ENCODE measurements at places on chromosomes 3 and 15. TPM values are rescaled to one million over a fixed set of nuclear protein-coding genes. Genes with fewer than 3 reads are reported as not detected.

The GOLGA8N gene
- polyA plus RNA-seq = 3.2 TPM

The GABRG3 gene
- polyA plus RNA-seq = not detected

- no peak for DNase-seq
These were observed 97.2 kb upstream of the FLNB start for GRCh38 chr3:57910990-57911389.

DNA sequence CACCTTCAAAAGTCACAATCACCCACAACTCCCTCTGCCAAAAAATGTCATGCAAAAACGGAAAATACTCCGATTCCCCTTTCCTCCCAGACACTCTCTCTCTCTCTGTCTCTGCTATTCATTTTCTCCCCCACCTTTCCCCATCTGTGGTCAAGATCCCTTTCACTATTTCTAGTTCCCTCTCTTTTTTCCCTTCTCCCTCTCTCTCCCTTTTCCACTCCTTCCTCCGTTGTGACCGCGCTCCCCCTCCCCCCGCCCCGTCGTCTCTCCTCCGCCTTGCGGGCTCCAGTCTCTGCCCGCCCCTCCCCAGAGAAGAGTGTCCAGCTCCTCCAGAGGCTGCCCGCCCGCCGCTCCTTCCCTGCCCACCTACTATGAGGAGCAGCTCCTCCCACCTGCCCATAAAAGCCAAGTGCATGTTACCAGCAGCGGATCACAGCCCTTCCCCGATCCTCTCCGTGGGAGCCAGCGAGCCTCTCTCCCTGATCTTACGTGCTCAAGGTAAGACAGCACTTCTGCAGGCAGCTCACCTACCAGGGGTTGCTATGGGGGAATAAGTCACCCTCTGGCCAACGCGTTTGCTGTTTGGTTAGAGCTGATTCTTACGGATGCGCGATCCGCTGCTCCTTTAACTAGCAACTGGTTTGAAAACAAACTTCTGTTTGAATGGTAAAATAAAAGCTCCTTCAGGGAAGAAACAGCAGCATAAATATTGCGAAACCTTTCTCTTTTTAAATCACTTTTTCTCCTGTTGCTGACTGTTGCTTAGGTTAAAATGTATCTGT is at the start of gene COL8A1:
COL8A1 (plus strand) TSS at position 428 of the 782 bp plus-strand sequence. CDS start 152,089 bp downstream, outside the sequence.
- DNase-seq = peak; percentile 47

- no peak for DNase-seq
These were observed 5.4 kb downstream of the ISL2 start for GRCh38 chr15:76342058-76342381.

- DNase-seq = no peak
These were observed 15.6 kb upstream of the GYG1 start for GRCh38 chr3:148975696-148976095.

GRCh38 chr3:62184559-62184958 is 188.8 kb downstream of the FEZF2 start:
- DNase-seq = no peak

DNA sequence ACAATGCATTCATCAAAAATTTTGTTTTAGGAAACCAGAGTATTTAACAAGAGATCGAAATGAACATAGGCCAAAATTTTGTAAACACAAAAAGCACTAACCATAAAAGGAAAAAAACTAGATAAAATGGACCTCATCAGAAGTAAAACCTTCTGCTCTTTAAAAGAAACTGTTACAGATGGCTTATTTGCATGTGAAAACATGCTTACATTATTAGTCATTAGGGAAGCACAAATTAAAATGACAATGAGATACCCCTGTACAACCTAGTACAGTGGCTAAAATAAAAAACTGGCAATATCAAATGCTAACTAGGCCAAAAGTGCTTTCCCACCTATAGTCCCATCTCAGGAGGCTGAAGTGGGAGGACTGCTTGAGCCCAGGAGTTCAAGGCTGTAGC is 19.3 kb downstream of the UBR1 start:
- DNase-seq = no peak

DNA sequence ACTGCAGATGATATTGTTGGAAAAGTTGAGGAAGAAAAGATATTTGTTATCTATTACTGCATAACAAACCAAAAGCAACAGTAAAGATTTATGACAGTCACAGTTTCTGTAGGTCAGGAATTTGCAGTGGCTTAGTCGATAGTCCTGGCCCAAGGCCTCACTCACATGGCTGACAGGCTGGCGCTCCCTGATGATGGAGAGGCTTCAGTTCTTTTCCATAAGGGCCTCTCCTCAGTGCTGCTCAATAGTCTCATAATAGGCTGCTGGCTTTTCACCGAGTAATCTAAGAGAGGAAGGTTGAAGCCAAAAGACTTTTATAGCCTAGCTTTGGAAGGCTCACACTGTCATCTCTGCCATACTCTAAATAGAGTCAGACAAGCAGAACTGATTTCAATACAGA is 17.7 kb downstream of the IREB2 start:
- DNase-seq = no peak

DNA sequence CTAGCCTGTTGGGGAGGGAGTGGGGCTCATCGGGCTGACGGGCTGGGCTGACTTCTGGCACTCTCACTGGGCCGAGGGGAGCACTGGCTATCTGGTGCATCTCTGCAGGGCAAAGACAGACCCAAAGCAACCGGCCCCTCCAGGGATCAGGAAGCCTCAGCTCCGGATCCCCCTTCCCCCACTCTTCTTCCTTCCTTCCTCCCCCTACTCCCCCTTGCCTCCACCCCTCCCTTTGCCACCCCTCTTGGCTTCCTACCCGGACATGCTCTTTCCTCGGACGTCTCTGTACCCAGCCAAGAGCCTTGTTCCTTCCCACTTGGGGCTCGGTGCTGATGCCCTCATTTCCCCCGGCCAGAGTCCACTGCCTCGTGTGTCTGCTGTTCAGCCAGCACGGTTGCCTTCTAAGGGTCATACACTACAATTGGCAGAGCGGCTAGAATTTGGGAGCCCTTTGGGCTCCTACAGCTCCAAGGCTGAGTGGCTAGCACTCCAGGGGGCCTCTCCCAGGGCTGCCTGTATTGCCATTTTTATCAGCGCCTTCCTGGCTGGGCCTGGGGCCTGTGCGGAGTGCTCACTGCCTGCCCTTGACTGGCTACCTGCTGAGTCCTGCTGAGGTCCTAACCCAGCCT is 10.9 kb downstream of the SEMA3F start:
- DNase-seq = no peak

DNA sequence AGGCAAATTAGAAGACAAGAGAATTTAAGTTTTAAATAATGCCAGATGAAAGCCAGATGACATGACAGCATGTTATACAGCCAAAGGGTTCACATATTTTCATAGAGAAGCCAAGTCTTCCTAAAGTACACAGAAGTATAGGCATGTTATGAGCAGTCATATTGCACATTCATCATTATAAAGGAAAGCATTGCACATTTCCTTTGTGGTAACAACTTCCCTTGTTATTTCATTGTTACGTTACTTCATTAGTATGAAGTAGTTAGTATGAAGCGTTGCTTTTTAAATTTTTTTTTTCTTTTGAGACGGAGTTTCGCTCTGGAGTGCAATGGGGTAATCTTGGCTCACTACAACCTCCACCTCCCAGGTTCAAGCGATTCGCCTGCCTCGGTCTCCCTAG is 4.6 kb upstream of the ABCC5 start:
- DNase-seq = no peak

DNA sequence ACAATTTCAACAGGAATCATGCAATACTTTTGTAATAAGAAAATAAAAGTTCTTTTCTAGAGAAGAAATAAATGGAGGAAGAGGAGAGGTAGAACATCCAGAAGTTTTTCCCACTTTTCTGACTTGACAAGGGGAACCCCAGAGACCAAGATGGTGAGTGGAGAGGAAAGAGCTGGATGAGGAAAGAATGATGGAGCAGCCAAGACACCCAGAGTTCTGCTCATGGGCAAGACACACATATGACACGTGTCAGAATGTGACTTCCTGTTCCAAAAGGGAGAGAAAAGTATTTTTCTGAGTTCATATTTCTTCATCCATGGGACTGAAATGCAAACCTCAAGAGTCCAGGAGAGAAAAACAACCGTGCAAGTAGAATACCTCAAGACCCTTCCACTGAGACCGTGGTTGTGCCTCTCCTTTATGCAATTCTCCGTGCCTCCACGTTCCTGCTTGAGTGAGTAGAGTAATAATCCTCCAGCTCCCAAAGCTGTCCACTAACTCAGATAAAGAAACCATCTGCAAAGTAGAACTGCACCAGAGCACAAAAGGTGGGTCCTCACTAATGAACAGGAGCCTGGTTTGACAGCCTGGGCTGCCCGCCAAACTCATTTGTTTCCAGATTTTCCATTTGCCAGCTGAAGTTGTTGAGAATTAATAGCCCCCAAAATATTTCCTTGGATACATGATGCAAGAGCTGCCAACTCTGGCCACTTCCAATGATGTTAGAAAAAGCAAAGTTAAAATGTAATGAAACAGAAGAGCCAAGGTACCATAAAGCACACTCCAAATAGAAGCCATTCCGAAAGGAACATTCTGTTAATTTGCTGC is 272.6 kb upstream of the IGF1R start:
- DNase-seq = no peak

- DNase-seq = no peak
These were observed 570.6 kb downstream of the ZBBX start for GRCh38 chr3:166809520-166809919.

GRCh38 chr15:59196416-59196815 is 10.2 kb upstream of the LDHAL6B start:
- DNase-seq = no peak
